Liver (tissue), 10 donors: ENCODE measurements at places on chromosomes 12 and 14. TPM values are rescaled to one million over a fixed set of nuclear protein-coding genes. Genes with fewer than 3 reads are reported as not detected.

- no peaks in the 10 kb centered on the region for H3K27me3 ChIP-seq
- no peaks in the 10 kb centered on the region for H3K36me3 ChIP-seq
- DNase-seq: no peak
Measured at GRCh38 chr12:86230516-86231146, 25.6 kb downstream of the MGAT4C start.

DNA sequence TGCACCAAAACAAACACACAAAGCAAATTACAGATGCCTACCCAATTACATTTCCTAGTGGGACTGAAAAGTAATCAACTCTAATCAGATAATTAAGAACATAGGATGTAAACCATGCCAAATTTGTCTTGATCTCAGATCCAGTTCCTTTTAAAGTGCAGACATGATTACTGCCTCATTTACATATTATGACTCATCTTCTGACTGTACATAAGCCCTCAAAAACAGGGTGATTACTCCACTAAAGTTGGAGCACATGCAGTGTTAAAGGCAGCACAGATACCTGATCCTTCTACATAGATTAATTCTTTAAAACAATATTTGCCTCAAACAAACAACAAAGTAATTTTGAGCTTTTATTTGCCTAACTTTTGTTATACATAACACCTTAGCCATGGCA is 337.2 kb downstream of the RPS29 start:
- peaks cover 4% of the 10 kb centered on the region for H3K27me3 ChIP-seq
- H3K36me3 ChIP-seq: no peaks in the 10 kb centered on the region
- no peak overlapping the region for H3K4me3 ChIP-seq
- DNase-seq: no peak
- no peak overlapping the region for H3K27ac ChIP-seq
- H3K4me1 ChIP-seq: no peaks in the 10 kb centered on the region

DNA sequence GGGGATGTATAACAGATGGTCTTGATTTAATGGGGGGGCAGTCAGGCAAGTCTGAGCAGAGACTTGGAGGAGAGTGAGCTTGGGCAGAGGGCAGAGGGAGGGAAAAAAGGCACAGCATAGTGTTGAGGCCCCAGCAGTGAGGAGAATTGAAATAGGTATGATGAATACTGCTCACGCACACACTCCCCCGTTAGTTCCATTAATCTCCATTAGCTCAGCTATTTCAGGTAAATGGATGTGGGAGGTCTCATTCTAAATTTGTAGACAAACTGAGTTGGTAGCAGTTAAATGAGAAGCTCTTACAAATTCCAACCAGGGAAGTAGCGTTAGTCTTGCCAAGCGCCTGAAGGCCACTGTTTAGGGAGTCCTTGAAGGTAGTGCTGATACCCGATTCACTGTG is 66.7 kb upstream of the STON2 start:
- no peak overlapping the region for H3K27ac ChIP-seq
- H3K36me3 ChIP-seq: no peaks in the 10 kb centered on the region
- no peaks in the 10 kb centered on the region for H3K27me3 ChIP-seq
- no peaks in the 10 kb centered on the region for H3K4me1 ChIP-seq
- DNase-seq: no peak

DNA sequence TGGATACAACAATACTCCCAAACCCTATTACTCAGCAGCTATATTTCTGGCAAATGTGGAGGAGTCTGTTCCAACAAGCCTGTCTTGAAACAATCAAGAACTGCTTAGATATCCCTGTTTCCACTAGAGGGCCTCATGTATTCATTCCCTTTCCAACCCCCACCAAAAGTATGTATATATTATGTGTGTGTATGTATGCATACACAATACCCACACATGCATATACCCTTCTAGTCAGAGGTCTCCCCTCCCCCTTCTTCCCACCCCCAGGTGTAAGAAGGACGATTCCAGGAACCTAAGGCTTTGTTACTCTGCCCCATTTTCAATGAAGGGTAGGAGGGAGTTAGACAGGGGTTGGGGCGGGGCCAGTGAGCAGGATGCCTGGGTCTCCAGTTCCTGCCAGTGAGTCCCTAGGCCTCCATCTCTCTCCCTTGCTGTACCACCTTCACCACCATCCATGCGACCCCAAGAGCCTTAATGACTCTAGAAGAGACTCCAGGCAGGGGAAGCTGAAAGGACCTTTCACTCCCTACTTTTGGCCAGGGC is at the start of gene DGKA:
Gene DGKA, plus strand, starts transcription at position 392 of the 546 bp plus-strand sequence. CDS start 5,342 bp downstream, outside the sequence.
- peak; percentile 46 for DNase-seq
- peaks cover 28% of the 10 kb centered on the region for H3K4me1 ChIP-seq
- peak within 1 kb of the TSS; percentile 71 for H3K27ac ChIP-seq
- no peaks in the 10 kb centered on the region for H3K27me3 ChIP-seq

TMPRSS12 gene
- not detected for total RNA-seq

AQP5 gene
- total RNA-seq: not detected

- DNase-seq: no peak
- no peak overlapping the region for H3K4me3 ChIP-seq
- no peaks in the 10 kb centered on the region for H3K27me3 ChIP-seq
Measured at GRCh38 chr12:88615490-88615889, 35.2 kb upstream of the KITLG start.

SLC25A47 gene
- 23.7 TPM for total RNA-seq

GRCh38 chr12:49482095-49483051 is 56.5 kb upstream of the KCNH3 start:
- DNase-seq: no peak
- H3K4me3 ChIP-seq: no peak overlapping the region
- H3K27ac ChIP-seq: no peak overlapping the region
- H3K27me3 ChIP-seq: no peaks in the 10 kb centered on the region

DNA sequence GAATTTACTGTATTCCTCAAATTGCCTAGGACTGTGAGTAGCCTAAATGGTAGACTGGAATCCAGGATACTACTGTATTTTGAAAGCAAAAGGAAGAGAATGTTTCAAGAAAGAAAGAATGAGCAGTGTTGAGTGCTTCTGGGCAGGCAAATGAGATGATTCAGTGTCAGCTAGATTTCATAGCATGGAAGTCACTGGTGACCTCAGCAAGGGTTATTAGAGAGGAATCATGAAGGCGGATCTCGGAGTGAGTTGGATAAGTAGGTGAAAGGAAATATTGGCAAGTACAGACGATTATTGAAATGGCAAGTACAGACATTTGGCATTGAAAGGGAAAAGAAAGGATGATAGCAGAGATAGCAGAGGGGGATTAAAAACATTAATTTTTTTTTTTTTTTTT is 27.1 kb downstream of the VRK1 start:
- H3K27me3 ChIP-seq: no peaks in the 10 kb centered on the region
- H3K36me3 ChIP-seq: no peaks in the 10 kb centered on the region
- H3K27ac ChIP-seq: no peak overlapping the region
- DNase-seq: no peak
- H3K4me1 ChIP-seq: no peaks in the 10 kb centered on the region
- no peak overlapping the region for H3K4me3 ChIP-seq

GRCh38 chr12:80373666-80374065 is 70.4 kb upstream of the PTPRQ start:
- no peaks in the 10 kb centered on the region for H3K36me3 ChIP-seq
- H3K27me3 ChIP-seq: no peaks in the 10 kb centered on the region
- no peak overlapping the region for H3K4me3 ChIP-seq
- no peaks in the 10 kb centered on the region for H3K4me1 ChIP-seq
- DNase-seq: no peak

GRCh38 chr12:124764870-124765580 is 98.6 kb downstream of the SCARB1 start:
- H3K4me1 ChIP-seq: peaks cover 3% of the 10 kb centered on the region
- H3K36me3 ChIP-seq: no peaks in the 10 kb centered on the region
- H3K27ac ChIP-seq: no peak overlapping the region

- no peaks in the 10 kb centered on the region for H3K4me1 ChIP-seq
- no peaks in the 10 kb centered on the region for H3K27me3 ChIP-seq
- H3K27ac ChIP-seq: no peak overlapping the region
- no peak overlapping the region for H3K4me3 ChIP-seq
- H3K36me3 ChIP-seq: no peaks in the 10 kb centered on the region
Measured at GRCh38 chr12:84976133-84976532, 59.9 kb downstream of the TSPAN19 start.

DNA sequence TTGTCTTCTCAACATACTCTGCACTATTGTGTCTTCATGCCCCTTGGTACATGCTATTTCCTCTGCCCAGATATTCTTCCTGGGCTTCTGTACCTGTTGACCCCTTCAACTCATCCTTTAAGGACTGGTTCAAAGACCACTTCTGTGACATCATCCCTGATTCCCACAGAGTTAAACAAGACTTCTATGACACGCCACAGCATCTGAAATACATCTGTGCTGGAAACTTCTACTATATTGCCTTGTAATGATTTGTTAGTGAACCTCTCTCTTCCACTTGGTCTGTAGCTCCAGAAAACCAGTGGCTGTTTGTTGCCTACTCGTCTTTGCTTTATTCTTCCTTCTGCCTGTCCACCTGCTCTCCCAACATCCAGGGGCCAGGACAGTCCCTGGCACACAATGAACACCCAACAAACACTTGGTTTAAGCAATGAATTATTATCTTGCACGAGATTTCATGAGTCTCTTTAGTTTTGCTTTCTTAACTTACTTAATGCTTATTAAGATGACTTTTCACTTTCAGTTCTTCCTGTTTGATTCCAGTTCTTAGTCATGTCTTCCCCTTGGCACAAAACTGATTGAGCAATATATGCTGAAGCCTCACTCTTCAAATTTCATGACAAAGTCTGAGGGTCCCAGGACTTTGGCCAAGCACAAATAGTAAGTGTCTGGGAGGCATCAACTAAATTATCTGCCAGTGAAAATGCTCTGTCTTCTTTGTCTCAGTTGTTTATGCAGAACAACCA is 485.9 kb downstream of the APAF1 start:
- H3K36me3 ChIP-seq: no peaks in the 10 kb centered on the region
- no peaks in the 10 kb centered on the region for H3K27me3 ChIP-seq
- H3K4me1 ChIP-seq: no peaks in the 10 kb centered on the region
- no peak overlapping the region for H3K27ac ChIP-seq

GRCh38 chr14:69135133-69135532 is 17.8 kb downstream of the DCAF5 start:
- H3K36me3 ChIP-seq: no peaks in the 10 kb centered on the region
- no peak overlapping the region for H3K27ac ChIP-seq
- no peak for DNase-seq
- peaks cover 5% of the 10 kb centered on the region for H3K4me1 ChIP-seq

DNA sequence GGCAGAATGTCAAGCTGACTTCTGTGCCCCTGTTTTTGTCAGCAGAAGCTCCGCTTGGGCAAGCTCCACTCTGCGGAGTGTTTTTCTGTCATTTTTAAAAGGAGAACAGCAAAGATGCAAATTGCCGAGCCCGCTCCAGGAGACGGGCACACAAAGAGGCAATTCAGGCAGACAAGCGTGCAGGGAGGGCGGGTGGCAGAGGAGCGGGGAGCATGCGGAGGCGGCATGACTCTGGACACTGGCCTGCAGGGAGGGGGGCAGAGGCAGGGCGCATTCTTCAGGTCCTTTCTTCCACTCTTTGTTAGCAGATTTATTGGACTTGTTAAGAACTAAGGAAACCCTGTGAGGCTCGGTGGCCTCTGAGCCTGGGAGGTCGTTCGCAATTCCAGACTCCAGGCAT is 187.3 kb upstream of the RMST start:
- no peaks in the 10 kb centered on the region for H3K4me1 ChIP-seq
- H3K27ac ChIP-seq: no peak overlapping the region
- H3K27me3 ChIP-seq: no peaks in the 10 kb centered on the region
- no peaks in the 10 kb centered on the region for H3K36me3 ChIP-seq
- no peak for DNase-seq
- H3K4me3 ChIP-seq: no peak overlapping the region

DNA sequence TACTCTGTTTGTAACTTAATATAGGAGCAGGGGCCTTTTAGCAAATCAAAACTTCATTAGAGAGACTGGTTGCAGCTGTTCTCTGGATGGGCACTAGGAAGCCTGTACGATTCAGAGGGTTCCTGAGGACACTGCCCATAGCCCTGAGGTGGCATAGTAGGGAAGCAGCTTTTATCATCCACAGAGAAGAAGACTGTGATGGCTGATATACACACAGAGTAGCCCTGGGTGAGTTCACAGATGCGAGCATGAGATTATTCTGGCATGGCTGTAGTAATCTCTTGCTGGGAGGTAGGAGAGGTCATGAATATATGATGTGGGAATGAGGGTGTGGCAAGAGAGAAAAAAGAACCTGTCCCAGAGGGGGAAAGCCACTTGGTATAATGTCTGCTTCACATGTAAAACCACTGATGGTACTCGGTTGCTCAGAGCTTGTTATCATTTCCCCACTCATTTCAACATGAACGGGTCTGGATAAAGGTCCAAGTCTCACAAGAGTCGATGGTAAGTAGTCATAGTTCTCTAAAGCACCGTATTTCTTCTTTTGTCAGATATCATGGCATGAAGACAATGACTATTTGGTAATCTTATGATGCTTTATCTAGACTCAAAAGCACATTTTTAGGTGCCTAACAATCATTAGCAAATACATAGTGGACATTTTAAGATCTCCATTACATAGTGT is 52.0 kb downstream of the PEBP1 start:
- no peaks in the 10 kb centered on the region for H3K27me3 ChIP-seq
- DNase-seq: no peak
- peaks cover 9% of the 10 kb centered on the region for H3K36me3 ChIP-seq
- H3K4me3 ChIP-seq: no peak overlapping the region
- H3K4me1 ChIP-seq: no peaks in the 10 kb centered on the region

FAM186B gene
- 0.19 TPM for total RNA-seq

DNA sequence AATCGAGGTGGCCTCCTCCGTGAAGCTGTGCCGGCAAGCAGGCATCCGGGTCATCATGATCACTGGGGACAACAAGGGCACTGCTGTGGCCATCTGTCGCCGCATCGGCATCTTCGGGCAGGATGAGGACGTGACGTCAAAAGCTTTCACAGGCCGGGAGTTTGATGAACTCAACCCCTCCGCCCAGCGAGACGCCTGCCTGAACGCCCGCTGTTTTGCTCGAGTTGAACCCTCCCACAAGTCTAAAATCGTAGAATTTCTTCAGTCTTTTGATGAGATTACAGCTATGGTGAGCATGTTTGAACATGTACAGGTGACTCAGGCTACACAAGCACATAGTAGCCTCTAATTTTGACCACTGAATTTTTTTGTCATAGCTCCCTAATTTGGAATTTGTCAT is 59.7 kb downstream of the ATP2A2 start:
- H3K27me3 ChIP-seq: no peaks in the 10 kb centered on the region
- H3K36me3 ChIP-seq: peaks cover 99% of the 10 kb centered on the region
- no peak overlapping the region for H3K27ac ChIP-seq
- DNase-seq: no peak

FOXN4 gene
- not detected for total RNA-seq

GRCh38 chr14:101588286-101588975 is 27.1 kb downstream of the DIO3 start:
- no peaks in the 10 kb centered on the region for H3K4me1 ChIP-seq
- H3K4me3 ChIP-seq: no peak overlapping the region
- no peak for DNase-seq
- no peaks in the 10 kb centered on the region for H3K36me3 ChIP-seq

- no peak overlapping the region for H3K4me3 ChIP-seq
- no peak for DNase-seq
- H3K36me3 ChIP-seq: no peaks in the 10 kb centered on the region
- no peaks in the 10 kb centered on the region for H3K4me1 ChIP-seq
- H3K27me3 ChIP-seq: no peaks in the 10 kb centered on the region
Measured at GRCh38 chr14:21912367-21912766, 238.7 kb upstream of the OR4E1 start.

GRCh38 chr14:74988131-74988530 is 14.6 kb upstream of the EIF2B2 start:
- no peak overlapping the region for H3K27ac ChIP-seq
- H3K4me1 ChIP-seq: no peaks in the 10 kb centered on the region
- H3K27me3 ChIP-seq: no peaks in the 10 kb centered on the region
- H3K36me3 ChIP-seq: no peaks in the 10 kb centered on the region
- no peak overlapping the region for H3K4me3 ChIP-seq
- DNase-seq: no peak

MANSC4 gene
- total RNA-seq: not detected

GRCh38 chr12:65961190-65962035 is 137.1 kb downstream of the HMGA2 start:
- H3K4me1 ChIP-seq: no peaks in the 10 kb centered on the region
- no peaks in the 10 kb centered on the region for H3K36me3 ChIP-seq
- no peak overlapping the region for H3K27ac ChIP-seq
